ENCODE measurements at places on chromosomes 6 and 20.

DNA sequence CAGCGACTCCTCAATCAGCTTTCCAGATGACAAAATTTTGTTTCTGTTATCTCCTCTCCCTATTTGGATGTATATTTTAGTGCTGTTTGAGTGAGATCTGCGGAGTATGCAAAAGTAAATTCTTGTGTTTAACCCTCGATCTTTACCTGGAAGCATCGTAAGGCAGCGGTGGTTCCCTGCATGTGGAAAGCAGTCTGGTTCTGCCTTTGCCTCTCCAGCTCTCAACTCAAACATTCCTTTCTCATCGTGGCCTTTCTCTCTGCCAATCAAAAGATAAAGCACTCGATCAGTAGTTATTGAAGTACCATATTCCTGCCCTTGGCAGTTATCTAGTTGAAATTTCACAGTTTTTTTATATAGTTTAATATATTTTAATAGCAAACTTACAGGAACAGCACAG is 44.0 kb upstream of the BTN3A2 start:
- DNase-seq, result no peak

GRCh38 chr6:42105156-42105648 is 37.2 kb downstream of the C6orf132 start:
- no peak for DNase-seq

DNA sequence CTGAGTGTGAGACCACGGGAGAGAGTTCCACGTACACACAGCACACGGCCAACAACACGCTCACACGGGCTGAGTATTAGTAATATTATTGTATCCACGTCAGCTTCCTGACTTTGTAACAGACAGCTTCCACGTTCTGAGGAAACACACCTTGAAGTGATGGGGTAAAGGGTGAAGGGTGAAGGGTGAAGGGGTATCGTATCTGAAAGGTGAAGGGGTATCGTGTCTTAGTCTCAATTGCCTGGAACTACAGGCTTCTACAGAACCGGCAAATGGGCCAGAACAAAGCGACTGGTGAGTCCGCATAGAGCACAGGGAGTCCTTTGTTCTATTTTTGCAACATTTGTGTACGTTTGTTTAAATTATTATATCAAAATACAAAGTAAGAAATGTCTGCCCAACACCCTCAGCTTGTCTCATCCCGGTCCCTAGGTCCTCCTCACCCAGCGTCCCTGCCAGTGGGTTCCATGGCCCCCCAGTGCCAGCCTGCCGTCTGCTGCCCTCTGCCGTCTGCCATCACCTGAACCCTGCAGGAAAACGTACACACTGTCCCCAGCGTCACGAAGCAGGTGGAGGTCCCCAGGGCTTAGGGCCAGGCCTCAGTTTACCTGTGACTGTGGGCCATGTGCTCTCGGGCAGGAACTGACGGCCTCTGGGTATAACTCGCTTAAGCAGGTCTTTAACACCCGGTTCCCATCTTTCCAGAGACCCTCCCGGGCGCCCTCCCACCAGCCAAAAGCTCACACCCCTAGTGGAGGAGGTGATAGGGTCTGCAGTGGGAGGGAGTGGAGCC is 4.4 kb upstream of the HELZ2 start:
- no peak for DNase-seq

DNA sequence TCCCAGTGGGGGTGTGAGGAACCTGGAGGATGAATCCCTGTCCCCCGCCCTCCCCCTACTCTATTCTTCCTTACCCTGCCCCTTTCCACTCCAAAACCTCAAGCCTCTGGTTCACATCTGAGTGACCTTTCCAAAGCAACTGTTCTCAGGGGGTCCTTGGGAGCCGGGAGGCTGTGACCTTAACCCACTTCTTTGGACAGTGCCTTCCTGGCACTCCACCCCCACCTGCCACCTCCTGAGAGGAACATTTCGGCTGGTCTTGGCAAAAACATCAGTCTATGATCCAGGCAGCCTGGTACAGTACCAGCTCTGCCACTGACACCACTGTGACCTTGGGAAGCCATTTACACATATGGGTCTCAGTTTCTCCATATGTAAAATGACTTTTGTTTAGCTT is 121.7 kb downstream of the MRPL14 start:
- no peak for DNase-seq

- no peak for DNase-seq
These were observed 18.2 kb downstream of the FBXL4 start for GRCh38 chr6:98929498-98930060.

- DNase-seq, result no peak
These were observed 622 bp upstream of the KIZ start for GRCh38 chr20:21125072-21125848.

DNA sequence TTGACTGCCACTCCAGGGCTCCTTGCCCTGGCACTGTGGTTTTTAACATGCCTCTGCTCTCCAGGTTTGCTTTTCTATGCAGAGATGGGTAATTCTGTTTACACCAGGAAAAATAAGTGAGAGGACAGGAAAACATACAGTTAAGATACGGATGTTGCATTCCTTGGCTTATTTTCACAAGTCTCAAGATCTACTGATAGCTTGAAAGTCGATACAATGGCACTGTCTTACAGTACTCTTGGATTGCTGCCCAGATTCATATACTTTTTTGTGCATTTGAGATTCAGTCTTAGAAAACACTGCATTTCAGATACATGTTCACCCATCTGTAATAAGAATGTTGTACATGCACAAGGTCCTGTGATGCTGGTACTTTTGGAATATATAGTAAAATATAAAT is 159.6 kb upstream of the FLRT3 start:
- no peak for DNase-seq

GRCh38 chr6:135858931-135859330 is 7.4 kb downstream of the PDE7B start:
- DNase-seq, result no peak

DNA sequence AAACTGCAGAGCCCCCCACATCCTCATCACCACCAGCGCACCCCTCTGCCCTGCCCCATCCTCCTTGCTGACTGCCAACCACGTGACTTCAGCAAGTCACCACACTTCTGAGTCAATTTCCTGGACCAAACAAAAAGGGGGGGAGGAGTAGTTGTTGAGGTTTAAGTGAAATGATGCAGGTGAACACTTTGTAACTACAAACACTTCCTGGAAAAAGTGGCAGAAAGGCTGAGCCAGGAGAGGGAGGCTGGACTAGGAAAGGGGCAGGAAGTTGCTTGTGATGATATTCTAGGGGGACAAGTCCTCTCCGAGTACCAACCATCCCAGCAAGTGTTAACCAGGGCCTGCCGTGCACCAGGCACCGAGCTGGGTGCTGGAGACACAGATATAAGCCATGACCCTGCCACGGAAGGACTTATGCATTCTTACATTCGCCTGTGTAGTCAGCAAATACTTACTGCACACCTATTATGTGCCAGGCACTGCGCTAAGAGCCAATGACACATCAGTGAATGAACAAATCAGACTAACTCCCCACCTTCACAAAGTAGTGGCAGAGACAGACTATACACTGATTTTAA is 67.3 kb downstream of the PREX1 start:
- DNase-seq, result no peak

GRCh38 chr6:2385471-2385983 is 140.1 kb upstream of the GMDS start:
- DNase-seq, result no peak

- no peak for DNase-seq
These were observed 77.1 kb downstream of the TULP4 start for GRCh38 chr6:158389193-158389919.

GRCh38 chr6:14170128-14170527 is 52.6 kb downstream of the CD83 start:
- DNase-seq, result no peak

DNA sequence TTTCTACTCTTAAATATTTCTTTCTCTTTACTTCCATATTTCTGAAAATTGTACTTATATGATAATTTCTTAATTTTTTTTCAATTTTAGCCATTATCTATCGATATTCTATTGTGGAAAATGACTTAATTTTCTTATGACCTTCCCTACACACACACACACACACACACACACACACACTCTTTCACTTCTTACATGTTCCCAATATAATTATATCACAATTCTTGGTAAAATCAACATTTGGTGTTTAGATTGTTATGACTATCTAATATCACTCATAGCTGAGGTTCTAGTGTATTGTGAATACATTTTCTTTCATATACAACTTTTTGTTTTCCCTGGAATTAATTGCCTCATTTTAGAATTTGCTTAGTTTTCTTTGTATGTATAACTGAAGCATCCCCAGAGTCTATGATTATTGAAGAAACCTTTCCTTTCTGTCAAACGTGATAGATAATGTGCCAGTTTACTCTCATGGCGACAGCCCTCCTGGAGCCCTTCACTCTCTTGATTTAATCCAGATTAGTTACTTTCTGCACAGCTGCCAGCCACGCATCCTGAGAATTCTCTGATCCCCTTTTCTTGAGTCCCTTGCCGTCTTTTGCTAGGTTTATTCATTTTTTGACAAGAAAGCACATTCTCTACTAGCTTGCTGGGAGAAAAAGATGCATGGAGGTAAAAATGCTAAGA is 63.4 kb downstream of the RNF182 start:
- DNase-seq, result no peak

- no peak for DNase-seq
These were observed 6.7 kb upstream of the TRAF3IP2 start for GRCh38 chr6:111612379-111612778.

DNA sequence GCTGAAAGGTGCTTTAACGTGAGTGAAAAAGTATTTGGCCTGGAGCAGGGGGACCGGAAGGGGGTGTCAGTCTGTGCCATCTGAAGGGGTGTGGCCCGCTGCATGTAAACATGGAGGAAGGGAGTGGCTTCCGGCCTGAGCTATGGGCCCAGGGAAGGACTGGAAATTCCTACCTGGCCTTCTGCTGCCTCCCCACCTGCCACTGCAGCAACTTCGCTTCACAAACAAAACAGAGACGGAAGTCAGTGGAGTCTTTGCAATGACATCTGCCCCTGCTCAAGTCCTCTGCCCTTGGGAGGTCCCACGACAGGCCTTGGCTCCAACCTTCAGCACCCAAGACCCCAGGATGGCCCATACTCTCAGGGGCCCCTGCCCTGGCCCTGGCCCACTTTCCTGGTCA is 28.1 kb upstream of the FOXP4 start:
- no peak for DNase-seq

GRCh38 chr20:59568509-59569024 is 35.8 kb upstream of the PHACTR3 start:
- DNase-seq, result no peak

DNA sequence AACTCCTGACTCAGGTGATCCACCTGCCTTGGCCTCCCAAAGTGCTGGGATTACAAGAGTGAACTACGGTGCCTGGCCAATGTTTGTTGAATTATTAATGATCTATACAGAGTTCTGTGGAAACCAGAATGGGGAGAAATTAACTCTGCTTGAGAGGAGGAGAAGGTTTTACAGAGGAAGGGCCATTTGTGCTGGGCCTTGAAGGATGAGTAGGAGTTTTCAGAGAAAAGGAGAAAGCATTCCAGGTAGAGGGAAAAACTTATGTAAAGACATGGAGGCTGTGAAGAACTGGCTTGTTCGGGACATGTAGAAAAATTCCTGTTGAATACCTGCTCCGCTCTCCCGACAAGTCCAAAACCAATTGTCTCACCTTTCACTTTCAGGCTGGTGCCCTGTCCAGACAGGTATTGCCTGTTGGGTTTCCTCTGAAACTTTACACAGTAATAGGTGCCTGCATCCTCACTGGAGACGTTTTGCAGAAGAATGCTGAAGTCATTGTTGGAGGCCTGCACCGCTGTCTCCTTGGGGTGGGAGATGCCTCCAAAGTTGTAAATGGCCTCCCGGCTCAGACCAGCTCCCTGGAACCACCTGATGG is 11.3 kb upstream of the NSFL1C start:
- no peak for DNase-seq

DNA sequence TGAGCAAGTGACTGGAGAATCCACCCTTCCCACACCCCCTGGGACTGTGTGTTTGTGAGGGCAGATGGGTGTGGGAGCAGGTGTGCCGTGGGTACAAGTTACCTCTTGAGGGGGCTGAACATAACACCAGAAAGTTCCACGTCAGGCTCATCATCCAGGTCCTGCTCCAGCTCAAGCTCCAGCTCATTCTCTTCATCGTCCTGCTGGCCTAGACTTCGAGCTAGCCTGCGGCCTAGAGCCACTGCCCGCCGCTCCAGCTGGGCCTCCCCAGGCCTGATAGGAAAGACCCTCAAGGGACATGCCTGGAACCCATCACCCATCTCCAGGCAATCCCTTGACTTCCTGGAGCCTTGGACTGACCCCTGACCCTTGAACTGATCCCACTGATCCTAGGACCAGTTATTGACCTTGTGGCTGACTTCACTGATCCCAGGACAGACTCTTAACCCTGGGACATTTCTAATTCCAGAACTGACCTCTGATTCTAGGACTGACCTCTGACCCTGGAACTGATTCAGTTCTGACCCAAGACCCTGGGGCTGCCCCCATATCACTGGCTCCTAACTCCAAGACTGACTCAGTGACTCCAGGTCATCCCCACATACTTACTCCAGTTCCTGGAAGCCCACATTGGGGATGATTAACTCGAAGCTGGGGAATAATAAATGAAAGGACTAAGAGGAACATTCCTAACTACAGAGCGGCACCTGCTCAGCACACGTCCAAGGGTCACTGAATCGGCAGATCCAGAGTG is 11.8 kb upstream of the SPAG4 start:
- DNase-seq, result no peak

GRCh38 chr6:6758915-6759654 is 170.6 kb downstream of the LY86 start:
- DNase-seq, result peak; percentile 74

GRCh38 chr20:7189231-7189630 is 421.7 kb downstream of the BMP2 start:
- DNase-seq, result no peak

DNA sequence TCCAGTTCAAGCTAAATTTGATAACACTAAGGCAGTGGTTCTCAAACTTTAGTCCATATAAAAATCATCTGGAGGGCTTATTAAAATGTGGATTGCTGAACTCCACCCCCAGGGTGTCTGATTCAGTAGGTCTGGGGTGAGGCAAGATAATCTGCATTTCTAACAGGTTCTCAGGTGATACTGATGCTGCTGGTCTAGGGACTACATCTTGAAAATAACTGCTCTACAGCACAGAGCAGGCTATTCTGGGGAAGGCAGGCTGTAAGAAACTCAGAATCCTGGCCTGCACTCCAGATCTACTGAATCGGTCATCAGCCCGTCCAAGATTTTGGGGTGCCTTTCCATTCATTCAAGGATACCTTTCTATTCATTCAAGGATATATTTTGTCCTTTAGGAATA is 11.5 kb downstream of the CALHM5 start:
- DNase-seq, result no peak

- DNase-seq, result no peak
These were observed 86.9 kb downstream of the TBC1D32 start for GRCh38 chr6:121247386-121247785.

DNA sequence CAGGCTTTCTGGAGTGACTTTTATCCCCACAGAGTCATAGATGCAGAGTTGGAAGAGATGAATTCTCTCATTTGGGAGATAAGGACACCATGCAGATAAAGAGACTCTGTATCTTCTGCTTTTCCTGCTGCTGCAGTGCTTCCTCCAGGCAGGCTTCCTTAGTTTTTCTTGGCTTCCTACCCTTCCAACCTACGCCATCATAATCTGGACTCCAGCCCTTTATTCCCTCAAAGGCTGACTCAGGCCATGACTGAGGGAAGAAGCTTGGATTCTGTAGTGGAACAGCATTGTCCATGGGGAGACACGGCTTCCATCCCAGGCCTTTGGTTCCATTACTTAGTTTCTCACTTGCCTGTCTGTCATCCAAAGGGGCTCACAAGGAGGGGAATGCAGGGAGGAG is 6.5 kb upstream of the RNF24 start:
- no peak for DNase-seq

Measured in H1 (cell line).